ENCODE measurements at places on chromosomes 7 and 10.

- no peak for DNase-seq
These were observed 139.1 kb downstream of the XPNPEP1 start for GRCh38 chr10:109784236-109784635.

DNA sequence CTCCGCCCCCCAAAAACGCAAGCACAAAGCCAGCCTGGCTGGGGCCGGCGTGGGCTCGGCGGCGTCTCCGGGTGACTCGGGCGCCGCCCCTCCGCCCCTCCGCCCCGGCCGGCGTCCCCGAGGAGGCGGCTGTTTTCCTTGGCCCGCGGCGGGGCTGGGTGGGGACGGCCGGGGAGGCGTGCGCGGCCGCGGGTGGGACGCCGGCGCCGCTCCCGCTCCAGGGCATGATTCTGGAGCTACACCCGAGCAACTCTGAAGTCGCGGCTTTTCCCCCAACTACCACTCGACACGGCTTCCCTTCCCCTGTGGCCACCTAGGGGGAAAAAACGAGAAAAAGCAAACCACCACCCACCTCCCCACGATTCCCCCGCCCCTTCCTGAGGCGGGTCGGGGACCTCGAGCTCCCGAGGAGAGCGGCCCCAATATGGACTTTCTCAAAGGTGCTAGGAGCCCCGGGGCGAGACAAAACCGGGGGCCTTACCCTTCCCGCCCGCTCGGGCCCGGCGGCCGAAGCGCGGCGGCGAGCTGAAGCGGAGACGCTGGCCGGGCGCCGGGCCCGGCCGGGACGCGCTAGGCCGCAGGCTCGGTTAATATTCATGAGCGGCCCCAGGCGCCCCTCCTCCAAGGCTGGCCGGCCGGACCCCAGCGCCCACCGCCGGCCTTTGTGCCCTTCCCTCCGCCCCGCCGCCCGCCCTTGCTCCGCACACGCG, 856 bp downstream of the ARHGAP21 start:
- DNase-seq = peak; percentile 85

DNA sequence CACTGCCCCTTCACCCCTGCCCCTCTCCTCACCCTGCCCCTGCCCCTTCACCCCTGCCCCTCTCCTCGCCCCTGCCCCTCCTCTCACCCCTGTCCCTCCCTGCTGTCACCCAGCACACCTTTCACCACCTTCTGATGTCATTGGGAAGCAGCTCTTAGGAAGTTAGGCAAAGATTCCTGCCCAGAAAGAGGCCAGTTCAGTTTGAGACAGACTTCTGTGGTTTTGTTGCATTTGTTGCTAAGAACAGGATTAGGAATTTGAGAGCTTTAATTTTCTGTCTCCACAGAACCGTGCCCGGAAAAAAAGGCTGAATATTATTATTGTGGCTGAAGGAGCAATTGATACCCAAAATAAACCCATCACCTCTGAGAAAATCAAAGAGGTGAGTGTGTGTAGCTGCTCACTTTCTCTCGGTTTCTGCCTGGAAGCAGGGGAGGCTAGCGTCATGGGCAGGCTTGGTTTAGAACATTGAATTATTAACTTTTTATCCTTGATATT, 39.6 kb downstream of the PFKP start:
- DNase-seq = no peak

GRCh38 chr7:129644634-129645230, 33.2 kb downstream of the NRF1 start:
- no peak for DNase-seq

DNA sequence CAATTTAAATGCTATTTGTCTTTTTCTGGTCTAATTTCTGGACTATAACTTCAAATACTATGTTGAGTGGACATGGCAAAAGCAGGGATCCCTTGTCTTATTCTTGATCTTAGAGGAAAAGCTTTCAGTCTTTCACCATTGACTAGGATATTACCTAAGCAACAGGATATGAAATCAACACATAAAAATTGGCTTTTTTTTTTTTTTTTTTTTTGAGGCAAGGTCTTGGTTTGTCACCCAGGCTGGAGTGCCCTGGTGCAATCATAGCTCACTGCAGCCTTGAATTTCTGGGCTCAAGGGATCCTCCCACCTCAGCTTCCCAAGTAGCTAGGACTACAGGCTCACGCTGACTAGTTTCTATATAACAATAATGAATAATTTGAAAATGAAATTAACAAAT, 90.8 kb downstream of the JMJD1C start:
- no peak for DNase-seq

- DNase-seq = no peak
These were observed 95.4 kb downstream of the UBE2H start for GRCh38 chr7:129857313-129857712.

DNA sequence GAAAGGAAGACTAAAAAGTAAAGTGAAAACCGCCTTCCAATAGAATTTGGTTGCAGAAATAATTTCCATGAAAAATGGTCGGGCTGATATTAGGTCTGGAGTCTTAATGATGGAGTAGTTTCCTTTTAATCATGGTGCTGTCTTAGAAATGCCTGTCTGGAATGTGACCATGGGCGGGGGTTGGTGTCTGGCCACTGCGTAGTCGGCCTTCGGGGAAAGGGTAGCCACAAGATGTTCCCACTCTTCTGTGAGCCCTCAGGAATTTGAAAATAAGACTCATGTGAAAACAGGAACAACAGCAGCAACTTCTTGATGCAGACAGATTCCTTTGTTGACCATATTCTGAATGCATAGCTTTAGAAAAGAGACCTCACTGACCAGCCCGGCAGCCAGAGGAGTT, 176.8 kb downstream of the KIAA1217 start:
- DNase-seq = no peak

GRCh38 chr10:25575343-25575742, 358.7 kb upstream of the MYO3A start:
- DNase-seq = no peak

DNA sequence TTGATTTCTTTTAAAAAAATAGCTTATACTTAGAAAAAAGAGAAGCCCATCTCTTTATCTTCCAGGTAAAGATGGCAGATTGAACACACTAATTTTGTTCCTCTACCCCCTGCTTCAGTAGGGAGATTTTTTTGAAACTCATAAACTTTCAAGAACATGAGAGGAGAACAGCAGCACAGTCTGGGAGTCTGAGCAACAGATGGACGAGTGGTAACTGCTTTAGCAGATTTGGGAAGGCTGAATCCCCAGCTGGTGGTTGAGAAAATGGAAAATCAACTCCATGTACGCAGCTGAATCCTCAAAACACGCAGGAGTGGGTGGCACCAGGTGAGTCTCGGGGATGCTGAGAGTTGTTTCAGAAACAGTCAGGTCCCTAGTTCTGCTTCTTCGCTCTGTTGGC, 114.6 kb upstream of the CTBP2 start:
- DNase-seq = no peak

- no peak for DNase-seq
These were observed 45.9 kb downstream of the ASZ1 start for GRCh38 chr7:117381362-117381761.
